Head of caudate nucleus (tissue), 42 donors: ENCODE measurements at places on chromosomes 6 and 20.

DNA sequence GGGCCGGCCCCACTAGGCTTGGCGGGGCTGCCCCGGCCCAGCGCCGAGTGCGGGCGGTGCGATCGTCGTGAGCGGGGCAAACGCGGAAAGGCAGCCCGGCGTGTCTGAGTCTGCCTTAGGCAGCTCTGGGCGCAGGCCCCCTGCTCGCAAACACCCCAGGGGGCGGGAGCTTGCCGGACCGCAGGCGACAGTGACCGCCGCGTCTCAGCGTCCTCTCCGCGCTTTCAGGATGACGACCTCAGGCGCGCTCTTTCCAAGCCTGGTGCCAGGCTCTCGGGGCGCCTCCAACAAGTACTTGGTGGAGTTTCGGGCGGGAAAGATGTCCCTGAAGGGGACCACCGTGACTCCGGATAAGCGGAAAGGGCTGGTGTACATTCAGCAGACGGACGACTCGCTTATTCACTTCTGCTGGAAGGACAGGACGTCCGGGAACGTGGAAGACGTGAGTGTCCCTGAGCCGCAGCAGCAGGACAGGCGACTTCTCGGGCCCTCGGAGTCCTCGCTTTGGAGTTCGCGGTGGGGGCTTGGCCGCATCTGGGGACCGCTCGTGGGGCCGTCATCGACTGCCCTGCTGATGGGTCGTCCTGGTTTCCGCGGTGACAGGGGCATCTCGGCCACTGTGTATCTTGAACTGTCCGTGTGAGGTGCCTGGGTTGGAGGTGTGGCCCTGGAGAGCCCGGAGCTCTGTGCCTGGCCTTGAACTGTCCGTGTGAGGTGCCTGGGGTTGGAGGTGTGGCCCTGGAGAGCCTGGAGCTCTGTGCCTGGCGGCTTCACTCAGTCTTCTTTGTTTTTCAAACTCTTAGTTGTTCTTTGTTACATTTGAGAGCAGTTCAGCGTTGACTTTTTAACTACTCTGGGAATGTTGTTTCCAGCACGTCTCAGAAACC, 786 bp downstream of the ADRM1 start:
- no peak for DNase-seq

- no peak for DNase-seq
Measured at GRCh38 chr6:111552958-111553357, 52.7 kb downstream of the TRAF3IP2 start.

DNA sequence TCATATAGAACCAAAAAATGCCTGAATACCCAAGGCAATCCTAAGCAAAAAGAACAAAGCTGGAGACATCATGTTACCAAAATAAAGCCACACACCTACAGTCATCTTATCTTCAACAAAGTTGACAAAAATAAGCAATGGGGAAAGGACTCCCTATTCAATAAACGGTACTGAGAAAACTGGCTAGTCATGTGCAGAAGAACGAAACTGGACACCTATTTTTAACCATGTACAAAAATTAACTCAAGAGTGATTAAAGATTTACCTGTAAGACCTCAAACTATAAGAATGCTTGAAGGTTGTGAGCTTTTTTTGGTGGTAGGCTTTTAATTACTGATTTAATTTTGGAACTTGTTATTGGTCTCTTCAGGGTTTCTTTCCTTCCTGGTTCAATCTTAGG, 236.0 kb upstream of the DEFB112 start:
- no peak for DNase-seq

DNA sequence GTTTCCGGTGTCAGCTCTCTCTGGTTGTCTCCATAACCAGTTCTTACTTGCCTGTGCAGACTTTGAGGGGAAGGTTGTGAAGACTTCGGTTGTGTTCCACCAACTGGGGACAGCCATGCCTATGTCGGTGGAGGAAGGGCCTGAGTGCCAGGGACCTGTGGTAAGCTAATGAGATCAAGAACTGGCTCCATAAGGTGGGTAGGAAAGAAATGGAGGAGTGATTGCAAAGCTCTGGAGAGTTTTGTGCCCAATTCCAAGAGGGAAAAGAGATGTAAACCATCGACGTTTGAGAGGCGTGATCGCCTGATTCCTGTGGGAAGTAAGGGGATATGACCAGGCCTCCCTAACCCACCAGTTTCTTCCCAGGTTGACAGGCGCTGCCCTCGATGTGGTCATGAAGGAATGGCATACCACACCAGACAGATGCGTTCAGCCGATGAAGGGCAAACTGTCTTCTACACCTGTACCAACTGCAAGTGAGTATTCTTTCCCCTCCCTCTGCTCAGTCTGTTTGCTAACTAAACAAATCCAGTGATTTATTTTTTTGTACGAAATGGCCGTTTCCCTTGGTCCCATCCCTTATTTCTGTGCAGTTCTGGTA, 893 bp downstream of the POLR1H start:
- DNase-seq = no peak

DNA sequence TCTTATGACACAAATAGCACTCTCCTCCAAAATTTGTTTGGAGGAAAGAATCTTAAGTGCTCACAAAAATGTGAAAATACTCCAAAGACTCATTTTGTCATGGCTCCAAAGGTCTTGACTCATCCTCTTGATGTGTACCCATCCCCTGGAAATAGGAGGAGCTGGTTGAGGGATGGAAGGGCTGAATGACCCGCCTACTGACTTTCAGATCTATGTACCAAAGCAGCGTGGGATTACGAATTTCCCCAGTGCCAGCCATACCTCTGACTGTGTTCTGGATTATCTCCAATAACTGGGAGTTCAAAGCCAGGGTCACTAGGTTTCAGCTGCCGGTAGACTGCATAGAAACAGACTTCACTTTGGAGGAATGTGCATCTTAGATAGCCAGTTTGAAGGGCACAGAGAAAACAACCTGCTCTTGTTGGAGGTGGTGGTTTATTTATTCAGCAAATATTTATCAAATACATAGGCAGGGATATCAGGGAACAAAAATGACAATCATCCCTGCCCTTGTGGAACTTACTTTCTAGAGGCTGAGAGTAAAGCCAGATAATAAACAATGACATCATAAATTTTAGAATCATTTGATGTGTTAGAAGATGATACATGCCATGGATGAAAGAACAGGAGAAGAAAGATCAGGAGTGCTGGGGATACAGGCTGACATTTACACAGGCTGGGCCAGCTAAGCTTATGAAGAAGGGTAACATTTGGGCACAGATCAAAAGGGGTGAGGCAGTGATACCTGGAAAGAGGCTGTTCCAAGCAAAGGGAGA, 246.6 kb downstream of the TBXT start:
- DNase-seq = no peak

- no peak for DNase-seq
Measured at GRCh38 chr20:9294041-9294440, 220.3 kb upstream of the LAMP5 start.

GRCh38 chr20:16352321-16352720, 220.9 kb downstream of the KIF16B start:
- no peak for DNase-seq

- DNase-seq = no peak
Measured at GRCh38 chr20:24993337-24994185, 1.0 kb upstream of the APMAP start.

- DNase-seq = no peak
Measured at GRCh38 chr20:47817573-47817972, 32.3 kb upstream of the SULF2 start.

DNA sequence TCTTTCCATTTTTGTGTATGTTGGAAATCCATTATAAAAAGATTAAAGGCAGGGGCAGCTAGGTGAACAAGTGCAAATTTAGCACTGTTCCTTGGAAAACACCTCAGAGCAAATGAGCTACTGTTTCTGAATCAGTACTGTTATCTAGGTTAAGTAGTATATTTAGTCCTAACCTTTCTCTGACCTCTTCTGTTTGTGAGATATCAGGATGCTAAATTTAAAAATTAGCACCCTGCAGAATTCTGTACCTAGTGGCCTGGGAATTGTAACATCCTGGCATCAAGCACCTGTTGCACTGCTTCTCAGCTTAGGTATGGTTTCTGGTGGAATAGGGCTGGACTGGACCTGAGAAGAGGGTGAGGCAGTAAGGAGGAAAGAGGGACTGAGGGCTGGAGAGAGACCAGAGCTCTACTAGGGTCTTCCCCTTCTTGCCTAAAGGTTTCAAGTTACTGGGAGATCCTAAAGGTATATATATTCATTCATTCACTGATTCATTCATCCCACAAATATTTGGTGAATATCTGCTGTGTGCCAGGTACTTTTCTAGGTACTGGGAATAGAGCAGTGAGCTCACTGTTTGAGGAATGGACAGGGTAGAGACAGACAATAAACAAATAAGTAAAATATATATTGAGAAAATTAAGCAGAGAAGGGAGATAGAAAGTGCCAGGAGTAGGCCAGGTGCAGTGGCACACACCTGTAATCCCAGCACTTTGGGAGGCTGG, 5.2 kb downstream of the ZNF76 start:
- DNase-seq = no peak

- no peak for DNase-seq
Measured at GRCh38 chr6:15994814-15995459, 133.9 kb upstream of the MYLIP start.

DNA sequence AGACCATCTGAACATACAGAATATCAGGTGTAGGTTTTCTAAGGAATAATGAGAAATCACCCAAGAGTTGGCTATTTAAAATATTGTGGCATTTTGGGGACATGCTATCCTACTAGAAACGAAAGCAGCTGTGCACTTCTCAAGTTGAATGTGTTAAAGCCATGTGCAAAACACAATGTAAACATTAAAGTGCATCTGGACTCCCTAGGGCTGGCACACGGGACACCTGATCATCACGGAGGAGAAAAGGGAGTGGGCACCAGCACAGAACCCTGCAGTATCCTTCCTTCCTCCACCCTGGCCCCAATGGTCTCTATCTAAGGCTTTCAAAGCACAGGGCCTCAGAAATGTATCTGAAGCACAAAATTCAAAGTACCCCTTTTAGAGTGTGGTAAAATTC, 94.3 kb downstream of the INSM1 start:
- no peak for DNase-seq

- DNase-seq = no peak
Measured at GRCh38 chr20:36919715-36920333, 31.7 kb downstream of the SAMHD1 start.

GRCh38 chr6:167093922-167094432, 28.9 kb upstream of the CCR6 start:
- no peak for DNase-seq

GRCh38 chr20:7994809-7995208, 24.8 kb downstream of the TMX4 start:
- DNase-seq = no peak

DNA sequence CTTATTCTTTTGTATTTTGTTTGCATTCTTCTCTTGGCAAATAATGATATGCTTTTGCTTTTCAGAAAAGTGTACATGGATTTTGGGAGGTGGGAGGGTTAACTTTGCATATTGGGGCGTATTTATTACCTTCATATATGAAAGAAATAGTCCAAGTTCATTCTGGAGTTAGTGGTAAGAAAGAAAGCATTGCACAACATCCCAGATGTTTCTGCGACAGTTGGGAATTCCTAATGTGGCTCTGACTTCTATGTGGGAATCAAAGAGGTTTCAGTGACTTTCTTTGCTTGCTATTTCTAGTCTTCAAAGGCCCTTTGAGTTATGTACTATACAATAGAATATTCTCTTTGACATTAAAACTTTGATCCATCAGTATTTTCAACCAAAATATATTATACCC, 78.1 kb downstream of the MMUT start:
- no peak for DNase-seq

GRCh38 chr20:23065266-23066201, 16.1 kb upstream of the THBD start:
- no peak for DNase-seq

DNA sequence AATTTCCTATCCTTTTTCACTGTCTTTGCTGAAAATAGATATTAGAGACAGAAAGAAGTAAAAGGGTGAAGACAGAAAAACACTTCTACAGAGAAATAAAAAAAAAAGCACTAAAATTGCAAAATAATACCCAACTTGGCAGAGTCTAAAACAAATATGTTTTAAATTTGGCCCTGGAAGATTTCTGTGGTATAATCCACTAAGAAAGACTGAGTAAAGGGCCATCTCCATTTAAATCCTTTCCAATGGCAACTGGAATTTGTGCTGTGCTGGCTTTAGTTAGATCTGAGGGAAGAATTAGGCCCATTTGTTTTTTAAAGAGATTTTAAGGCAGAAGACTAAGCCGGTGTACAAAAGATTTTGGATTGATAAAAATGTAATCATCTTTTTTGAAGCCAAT, 321.2 kb downstream of the GJA1 start:
- DNase-seq = no peak

GRCh38 chr6:69422475-69422874, 374.3 kb downstream of the LMBRD1 start:
- peak; percentile 69 for DNase-seq

- DNase-seq = no peak
Measured at GRCh38 chr6:70738028-70738427, 70.3 kb downstream of the SMAP1 start.

DNA sequence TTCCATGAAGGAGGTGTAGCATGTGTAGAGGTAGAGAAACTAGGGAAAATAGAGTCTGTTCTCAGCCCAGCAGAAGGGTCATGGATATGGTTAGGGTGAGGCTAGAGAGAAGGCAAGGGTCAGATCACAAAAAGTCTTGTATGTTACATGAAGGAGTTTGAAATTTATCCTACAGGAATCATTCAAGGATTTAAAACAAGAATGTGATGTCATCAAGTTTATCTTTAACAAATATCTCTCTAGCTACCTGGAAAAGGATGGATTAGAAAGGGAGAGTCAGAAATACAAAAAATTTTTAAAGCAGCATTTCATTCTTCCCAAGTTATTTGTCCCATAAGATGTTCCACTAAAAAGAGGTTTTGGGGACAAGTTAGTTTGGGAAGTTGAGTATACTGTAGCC, 4.4 kb upstream of the CHD6 start:
- no peak for DNase-seq

DNA sequence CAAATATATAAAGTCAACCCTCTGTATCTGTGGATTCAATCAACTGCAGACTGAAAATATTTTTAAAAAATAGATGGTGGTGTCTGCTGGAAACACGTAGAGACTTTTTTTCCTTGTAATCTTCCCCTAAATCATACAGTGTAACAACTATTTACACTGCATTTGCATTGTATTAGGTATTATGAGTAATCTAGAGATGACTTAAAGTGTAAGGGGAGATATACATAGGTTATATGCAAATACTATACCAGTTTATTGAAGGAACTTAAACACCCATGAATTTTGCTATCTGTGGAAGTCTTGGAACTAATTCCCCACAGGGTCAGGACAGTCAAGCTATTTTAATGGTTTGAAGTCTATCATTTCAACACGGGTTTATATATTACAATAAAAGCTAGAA, 10.2 kb downstream of the HDAC2 start:
- no peak for DNase-seq

- DNase-seq = no peak
Measured at GRCh38 chr20:38063911-38064530, 30.5 kb downstream of the RPRD1B start.

DNA sequence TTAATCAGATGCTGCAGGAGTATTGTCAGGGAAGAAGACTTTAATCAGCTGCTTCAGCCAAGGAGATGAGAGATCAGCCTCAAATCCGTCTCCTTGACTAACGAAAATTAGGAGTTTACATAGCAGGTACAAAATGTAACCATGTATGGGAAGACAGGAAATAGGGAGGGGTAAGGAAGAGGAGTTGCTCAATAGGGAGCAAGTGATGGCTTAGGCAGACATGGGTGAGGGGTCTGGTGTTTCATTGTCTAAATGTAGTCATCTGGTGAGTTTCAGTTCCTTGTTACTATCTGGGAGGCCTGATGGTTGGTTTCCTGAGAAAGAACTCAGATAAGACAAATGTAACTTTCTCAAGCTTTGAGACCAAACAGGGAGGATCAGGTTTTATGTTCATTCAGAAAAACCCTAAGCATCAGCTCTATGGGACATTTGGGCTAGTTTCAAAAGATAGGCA, 217.3 kb upstream of the SULF2 start:
- no peak for DNase-seq

- no peak for DNase-seq
Measured at GRCh38 chr6:162468326-162468725, 259.2 kb downstream of the PRKN start.
